Right atrium auricular region (tissue), 2 donors: ENCODE measurements at places on chromosomes 3 and 15. TPM values are rescaled to one million over a fixed set of nuclear protein-coding genes. Genes with fewer than 3 reads are reported as not detected.

- no peak for DNase-seq
Measured at GRCh38 chr15:50095938-50096821, 22.9 kb downstream of the ATP8B4 start.

GRCh38 chr3:138640537-138640936 lies 32.0 kb downstream of the FAIM start:
- no peak for DNase-seq

The CDCP1 gene
- total RNA-seq: 2.8 TPM

DNA sequence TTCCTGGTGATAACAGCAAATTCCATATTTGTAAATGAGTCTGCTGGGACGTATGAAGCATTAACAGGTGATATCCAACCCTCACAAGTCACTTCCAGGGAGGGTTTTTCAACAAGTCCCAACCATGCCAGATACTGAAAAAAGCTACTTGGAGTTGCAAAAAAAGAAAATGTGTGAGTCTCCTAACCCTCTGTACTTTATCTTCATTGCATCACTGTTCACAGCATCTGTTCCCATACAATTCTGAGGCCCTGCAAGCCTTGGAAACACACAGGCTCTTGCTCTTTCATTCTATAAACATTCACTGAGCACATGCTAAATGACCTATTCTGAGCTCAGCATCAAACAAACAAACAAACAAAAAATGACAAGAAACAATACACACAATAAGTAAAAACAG lies 120.8 kb downstream of the RFTN1 start:
- DNase-seq: no peak
